ENCODE measurements at places on chromosomes 7 and 10.
A peak's percentile ranks its signal among the peaks of the same experiment; 100 is the strongest.

- DNase-seq, result no peak
Measured at GRCh38 chr10:130902471-130902870, 409.1 kb downstream of the TCERG1L start.

DNA sequence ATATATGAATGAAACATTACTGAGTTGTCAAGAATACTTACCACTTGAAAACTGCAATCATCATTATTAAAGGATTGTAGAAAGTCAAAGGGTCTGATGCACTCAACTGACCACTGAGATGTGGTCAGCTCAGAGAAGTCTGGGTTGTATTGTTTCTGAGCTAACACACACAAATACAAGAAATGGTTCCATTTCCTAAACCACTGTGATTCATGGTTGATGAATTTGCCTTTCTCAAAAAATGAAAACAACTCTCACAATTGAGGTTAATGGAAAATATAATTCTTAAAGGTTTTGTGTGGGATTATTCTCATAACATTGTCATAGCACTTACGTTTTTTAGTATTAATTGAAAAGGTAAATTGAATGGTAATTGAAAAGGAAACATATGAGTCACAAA is 45.6 kb upstream of the TAS2R16 start:
- DNase-seq, result no peak

DNA sequence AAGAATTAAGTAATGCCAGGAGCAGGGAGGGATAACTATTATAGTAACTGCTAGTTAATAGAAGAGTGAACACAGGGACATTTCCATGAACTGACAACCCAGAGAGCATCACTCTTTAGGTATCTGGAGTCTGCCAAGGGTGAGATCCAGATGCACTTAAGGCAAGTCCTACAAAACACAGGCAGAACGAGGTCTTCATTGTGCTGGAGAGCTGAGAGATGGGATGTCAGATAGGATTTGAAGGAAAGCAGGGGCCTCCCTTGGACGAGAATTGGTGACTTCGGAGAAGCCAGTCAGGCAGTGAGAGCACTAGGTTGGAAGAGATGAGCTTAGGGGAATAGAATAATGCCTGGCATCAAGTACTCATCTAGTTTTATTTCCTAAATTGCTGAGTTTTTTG is 684.5 kb downstream of the GATA3 start:
- DNase-seq, result no peak

GRCh38 chr10:29646238-29646902 is 11.6 kb upstream of the SVIL start:
- DNase-seq, result peak; percentile 54

DNA sequence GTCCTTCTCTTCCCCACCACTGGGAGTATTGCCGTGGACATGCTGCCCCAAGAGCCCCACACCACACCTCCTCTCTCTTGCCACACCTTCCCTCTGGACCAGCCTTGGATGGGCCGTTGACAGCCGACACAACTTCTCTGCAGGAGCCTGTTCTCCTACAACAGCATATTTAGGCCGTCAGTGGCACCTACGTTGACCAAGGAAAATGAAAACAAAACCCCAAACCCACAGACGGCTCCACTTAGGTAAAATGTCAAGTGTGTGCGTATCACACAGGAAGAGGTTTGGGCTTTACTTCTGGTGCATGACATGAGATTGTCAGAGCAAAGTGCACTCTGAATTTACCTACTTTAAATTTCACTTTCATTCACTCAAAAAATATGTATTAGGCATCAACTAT is 246.6 kb downstream of the ZMYND11 start:
- DNase-seq, result no peak

- no peak for DNase-seq
Measured at GRCh38 chr7:136309407-136309806, 332.2 kb upstream of the MTPN start.

DNA sequence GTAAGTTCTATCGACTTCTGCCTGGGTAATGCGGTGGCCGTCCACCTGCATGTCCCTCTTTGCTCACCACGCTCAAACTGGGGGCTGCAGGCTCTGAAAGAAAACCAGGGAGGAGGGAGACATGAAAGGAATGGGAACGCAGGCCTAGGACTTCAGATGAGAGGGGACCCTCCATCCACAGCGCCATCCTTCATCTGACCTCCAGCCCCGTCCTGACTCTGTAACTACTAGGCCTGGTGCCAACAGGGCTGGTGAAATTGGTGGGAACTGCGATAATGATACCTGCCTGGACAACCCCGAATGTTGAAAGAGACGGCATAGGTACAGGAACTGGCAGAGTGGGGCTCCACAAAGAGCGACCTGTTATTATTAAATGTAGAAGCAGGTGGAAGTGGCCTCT is 1.3 kb upstream of the ECHDC3 start:
- no peak for DNase-seq

- no peak for DNase-seq
Measured at GRCh38 chr10:7433861-7434260, 23.0 kb upstream of the SFMBT2 start.

Data from fibroblast of skin of right quadriceps (primary cell).